Thoracic aorta (tissue), 2 donors: ENCODE measurements at places on chromosomes 16 and 17.
A peak's percentile ranks its signal among the peaks of the same experiment; 100 is the strongest.

DNA sequence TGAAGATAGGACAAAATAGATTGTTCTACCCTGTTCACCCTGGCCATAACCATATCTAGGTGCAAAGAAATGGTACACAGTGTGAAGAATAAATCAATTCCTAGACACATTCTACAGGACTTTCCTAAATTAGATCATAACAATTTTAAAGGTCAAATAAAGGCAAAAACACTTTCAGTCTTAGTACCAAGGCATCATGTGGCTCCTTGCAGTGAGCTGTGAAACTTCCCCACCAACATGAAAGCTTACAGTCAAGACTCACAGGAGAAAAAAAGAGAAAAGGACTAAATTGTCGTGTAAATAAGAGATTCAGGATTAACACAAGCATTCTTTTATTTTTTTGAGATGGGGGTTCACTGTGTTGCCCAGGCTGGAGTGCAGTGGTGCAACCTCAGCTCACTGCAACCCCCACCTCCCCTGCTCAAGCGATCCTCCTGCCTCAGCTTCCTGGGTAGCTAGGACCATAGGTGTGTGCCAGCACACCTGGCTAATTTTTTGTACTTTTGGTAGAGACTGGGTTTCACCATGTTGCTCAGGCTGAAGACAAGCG lies 14.2 kb downstream of the NSMCE1 start:
- H3K36me3 ChIP-seq = peaks cover 10% of the 10 kb centered on the region
- H3K27me3 ChIP-seq = no peaks in the 10 kb centered on the region
- DNase-seq = no peak
- H3K4me1 ChIP-seq = peaks cover 46% of the 10 kb centered on the region
- no peak overlapping the region for H3K4me3 ChIP-seq
- H3K27ac ChIP-seq = peak overlapping the region; percentile 66

DNA sequence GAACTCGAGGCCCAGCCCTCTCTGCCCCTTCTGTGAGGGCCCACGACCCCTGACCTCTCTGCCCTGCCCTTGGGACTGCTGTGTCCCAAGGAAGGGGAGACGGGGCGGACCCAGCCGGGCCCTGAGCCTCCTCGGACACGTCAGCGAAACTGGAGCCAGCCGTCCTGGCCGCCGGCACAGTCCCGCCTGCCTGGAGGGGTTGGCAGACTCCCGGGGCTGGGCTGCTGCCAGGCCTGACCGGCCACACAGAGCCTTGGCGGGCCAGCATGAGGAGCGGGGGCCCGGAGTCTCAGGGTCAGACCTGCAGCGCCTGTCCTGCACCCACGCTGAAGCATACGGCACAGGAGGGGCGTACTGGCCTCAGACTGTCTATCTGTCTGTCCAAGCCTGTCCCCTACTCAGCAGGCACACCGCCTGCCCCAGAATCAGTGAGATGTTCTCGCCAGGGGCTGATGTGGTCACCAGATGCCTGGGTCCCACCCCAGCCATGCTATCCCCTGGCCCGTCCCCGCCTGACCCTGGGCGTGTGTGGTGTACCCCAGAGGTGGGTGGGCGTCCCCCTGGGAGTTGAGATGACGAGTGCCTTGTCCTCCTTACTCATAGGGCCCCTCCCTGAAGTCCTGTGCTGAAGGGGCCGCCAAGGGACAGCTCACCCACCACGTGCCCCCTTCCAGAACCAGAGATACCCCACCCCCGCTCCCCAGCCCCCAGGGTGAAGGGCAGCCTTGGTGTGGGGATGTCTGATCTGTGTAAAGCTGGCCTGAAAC lies 4.7 kb downstream of the VASN start:
- no peaks in the 10 kb centered on the region for H3K27me3 ChIP-seq
- peak overlapping the region; percentile 85 for H3K4me3 ChIP-seq
- peak overlapping the region; percentile 99 for H3K27ac ChIP-seq
- H3K36me3 ChIP-seq = peaks cover 8% of the 10 kb centered on the region

GRCh38 chr16:65453646-65454045 lies 331.8 kb upstream of the CDH11 start:
- H3K4me3 ChIP-seq = no peak overlapping the region
- no peak for DNase-seq
- H3K36me3 ChIP-seq = no peaks in the 10 kb centered on the region

- H3K4me3 ChIP-seq = no peak overlapping the region
- H3K27ac ChIP-seq = no peak overlapping the region
- no peak for DNase-seq
These were observed 91.5 kb downstream of the NPIPB11 start for GRCh38 chr16:29315046-29315445.

- H3K36me3 ChIP-seq = peaks cover 24% of the 10 kb centered on the region
- H3K4me3 ChIP-seq = no peak overlapping the region
- no peaks in the 10 kb centered on the region for H3K27me3 ChIP-seq
- H3K4me1 ChIP-seq = peaks cover 1% of the 10 kb centered on the region
- no peak overlapping the region for H3K27ac ChIP-seq
These were observed 7.8 kb upstream of the RNASEK start for GRCh38 chr17:7004398-7005253.

GRCh38 chr17:79845601-79845949 lies 6.3 kb upstream of the CBX4 start:
- no peak overlapping the region for H3K4me3 ChIP-seq
- DNase-seq = no peak
- H3K4me1 ChIP-seq = peaks cover 26% of the 10 kb centered on the region
- peaks cover 25% of the 10 kb centered on the region for H3K27me3 ChIP-seq
- H3K36me3 ChIP-seq = no peaks in the 10 kb centered on the region
- no peak overlapping the region for H3K27ac ChIP-seq

- no peak for DNase-seq
- H3K36me3 ChIP-seq = no peaks in the 10 kb centered on the region
- no peaks in the 10 kb centered on the region for H3K4me1 ChIP-seq
- no peaks in the 10 kb centered on the region for H3K27me3 ChIP-seq
- H3K27ac ChIP-seq = no peak overlapping the region
- no peak overlapping the region for H3K4me3 ChIP-seq
These were observed 218.7 kb downstream of the XYLT1 start for GRCh38 chr16:17252064-17252463.

GRCh38 chr17:66412857-66413558 lies 110.6 kb downstream of the PRKCA start:
- no peaks in the 10 kb centered on the region for H3K27me3 ChIP-seq
- no peaks in the 10 kb centered on the region for H3K36me3 ChIP-seq
- H3K27ac ChIP-seq = no peak overlapping the region
- DNase-seq = no peak
- H3K4me1 ChIP-seq = no peaks in the 10 kb centered on the region

DNA sequence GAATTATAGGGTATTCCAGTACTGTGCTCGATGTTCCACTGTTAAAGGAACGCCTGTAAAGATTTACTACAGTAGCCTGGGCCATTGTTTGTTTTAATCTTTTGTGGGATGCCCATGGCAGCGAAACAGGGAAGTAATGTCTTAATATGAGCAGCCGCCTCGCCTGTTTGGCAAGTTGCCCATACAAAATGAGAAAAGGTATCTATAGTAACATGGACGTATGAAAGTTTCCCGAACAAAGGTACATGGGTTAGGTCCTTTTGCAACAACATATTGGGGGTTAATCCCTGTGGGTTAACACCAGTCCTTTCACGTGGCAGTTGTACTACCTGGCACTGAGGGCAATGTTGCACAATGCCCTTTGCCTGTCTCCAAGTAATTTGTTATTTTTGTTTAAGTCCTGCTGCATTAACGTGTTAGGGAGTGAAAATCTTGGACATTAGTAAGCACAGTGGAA lies 21.1 kb upstream of the TMC5 start:
- H3K4me3 ChIP-seq = no peak overlapping the region
- H3K27ac ChIP-seq = no peak overlapping the region
- no peak for DNase-seq

GRCh38 chr17:50048146-50048720 lies 7.7 kb upstream of the ITGA3 start:
- H3K27ac ChIP-seq = no peak overlapping the region
- H3K36me3 ChIP-seq = no peaks in the 10 kb centered on the region
- DNase-seq = no peak
- no peak overlapping the region for H3K4me3 ChIP-seq
- no peaks in the 10 kb centered on the region for H3K27me3 ChIP-seq

DNA sequence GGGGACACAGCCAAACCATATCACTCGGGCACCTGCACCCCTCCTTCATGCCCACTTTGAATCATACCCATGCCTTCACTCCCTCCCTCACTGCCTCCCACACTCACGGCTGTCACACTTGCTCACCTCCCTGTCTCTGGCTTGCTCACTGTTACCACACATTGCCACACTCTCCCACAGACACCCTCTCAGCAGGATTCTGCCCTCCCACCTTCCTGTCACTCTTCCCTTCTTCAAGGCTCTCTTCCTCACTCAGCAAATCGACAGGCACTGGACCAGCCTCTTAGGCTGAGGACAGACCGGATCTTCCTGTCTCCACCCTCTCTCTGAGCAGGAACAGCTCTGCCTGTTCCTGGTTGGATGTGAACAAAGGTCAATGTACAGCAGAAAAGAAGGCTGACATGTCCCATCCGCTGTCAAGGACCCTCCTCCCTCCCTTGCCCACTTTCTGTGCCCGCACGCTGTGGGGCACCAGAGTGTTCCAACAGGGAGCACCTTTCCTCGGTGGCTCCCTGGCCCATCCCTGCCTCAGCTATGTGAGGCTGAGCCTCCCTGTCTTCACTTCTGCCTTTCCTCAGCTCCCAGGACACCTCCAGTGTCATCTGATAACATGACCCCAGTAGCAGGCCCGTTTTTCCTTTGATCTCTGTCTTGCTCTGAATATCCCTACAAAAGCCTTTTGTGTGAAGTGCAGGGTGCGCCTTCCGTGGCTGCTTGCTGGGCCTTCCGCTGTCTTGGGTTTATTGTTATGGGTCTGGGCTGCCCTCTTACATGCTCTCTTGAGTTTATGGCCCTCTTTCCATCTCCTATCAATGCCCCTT lies 47.0 kb downstream of the CCDC182 start:
- no peak overlapping the region for H3K4me3 ChIP-seq
- no peak for DNase-seq
- H3K27me3 ChIP-seq = no peaks in the 10 kb centered on the region
- no peaks in the 10 kb centered on the region for H3K36me3 ChIP-seq

DNA sequence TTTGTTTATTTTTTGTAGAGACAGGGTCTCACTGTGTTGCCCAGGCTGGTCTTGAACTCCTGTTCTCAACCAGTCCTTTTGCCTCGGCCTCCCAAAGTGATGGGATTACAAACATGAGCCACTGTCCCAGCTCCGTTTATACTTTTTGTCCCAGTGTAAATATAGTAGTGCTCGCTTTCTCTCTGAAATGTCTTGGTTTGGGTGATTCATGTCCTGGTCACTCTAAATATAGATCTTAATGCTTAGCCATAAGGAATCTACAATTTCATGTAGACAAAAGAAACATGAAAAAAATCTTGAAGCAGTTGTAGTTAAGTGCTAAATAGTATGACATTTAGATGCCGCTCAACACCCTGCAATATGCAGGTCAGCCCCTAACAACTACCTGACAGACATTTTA lies 126.9 kb downstream of the KATNIP start:
- no peaks in the 10 kb centered on the region for H3K27me3 ChIP-seq
- H3K4me1 ChIP-seq = no peaks in the 10 kb centered on the region
- H3K27ac ChIP-seq = no peak overlapping the region

GRCh38 chr17:42182927-42183734 lies 2.1 kb downstream of the HCRT start:
- peaks cover 12% of the 10 kb centered on the region for H3K27me3 ChIP-seq
- H3K27ac ChIP-seq = peak overlapping the region; percentile 29
- peak overlapping the region; percentile 69 for H3K4me3 ChIP-seq
- no peak for DNase-seq

GRCh38 chr16:57366544-57367040 lies 5.7 kb upstream of the CX3CL1 start:
- H3K27me3 ChIP-seq = no peaks in the 10 kb centered on the region
- H3K4me1 ChIP-seq = peaks cover 5% of the 10 kb centered on the region
- H3K4me3 ChIP-seq = no peak overlapping the region
- no peaks in the 10 kb centered on the region for H3K36me3 ChIP-seq
- H3K27ac ChIP-seq = no peak overlapping the region

DNA sequence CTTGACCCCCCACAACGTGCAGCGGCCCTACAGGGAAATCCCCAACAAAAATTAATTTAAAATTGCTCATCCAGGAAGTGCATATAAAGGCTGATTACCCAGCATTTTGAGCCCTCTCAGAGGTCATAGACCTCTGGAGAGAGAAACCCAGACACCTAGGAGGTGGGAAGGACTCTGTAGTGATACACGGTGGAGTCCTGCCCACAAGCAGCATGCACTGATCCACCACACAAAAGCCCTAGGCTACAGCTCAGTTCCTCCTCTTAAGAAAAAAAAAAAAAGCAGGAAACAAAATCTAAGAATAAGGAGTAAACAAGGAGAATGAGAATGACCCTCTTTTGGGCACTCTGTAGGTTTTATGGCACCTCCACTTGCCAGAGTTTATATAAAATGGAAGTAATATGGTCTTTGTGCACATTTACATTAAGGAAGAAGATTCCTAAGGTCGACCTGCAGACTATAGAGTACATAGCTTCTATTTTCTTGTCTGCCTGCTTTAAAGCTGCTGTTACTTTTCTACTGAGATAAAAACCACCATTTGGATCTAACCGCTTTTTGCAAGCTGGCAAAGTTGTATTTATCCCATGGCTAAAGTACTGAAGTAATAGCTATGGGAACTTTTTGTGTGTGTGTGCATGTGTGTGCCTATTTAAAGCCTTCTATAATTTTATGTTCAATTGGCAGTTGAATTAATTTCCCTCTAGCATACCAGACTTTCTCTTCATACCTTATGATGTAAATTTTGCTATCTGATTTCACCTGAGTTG lies 46.9 kb downstream of the ACSM1 start:
- no peak overlapping the region for H3K27ac ChIP-seq
- no peaks in the 10 kb centered on the region for H3K36me3 ChIP-seq
- no peak overlapping the region for H3K4me3 ChIP-seq
- no peaks in the 10 kb centered on the region for H3K27me3 ChIP-seq
- no peak for DNase-seq
- peaks cover 6% of the 10 kb centered on the region for H3K4me1 ChIP-seq

GRCh38 chr16:17964196-17964595 lies 372.3 kb downstream of the NPIPA8 start:
- no peak overlapping the region for H3K27ac ChIP-seq
- H3K4me3 ChIP-seq = no peak overlapping the region
- no peaks in the 10 kb centered on the region for H3K27me3 ChIP-seq

- H3K4me3 ChIP-seq = no peak overlapping the region
- H3K27ac ChIP-seq = no peak overlapping the region
- no peak for DNase-seq
- no peaks in the 10 kb centered on the region for H3K4me1 ChIP-seq
- H3K36me3 ChIP-seq = no peaks in the 10 kb centered on the region
- H3K27me3 ChIP-seq = no peaks in the 10 kb centered on the region
These were observed 118.6 kb downstream of the PRKCA start for GRCh38 chr17:66420961-66421371.

GRCh38 chr17:7862692-7863437 lies 5.1 kb downstream of the CYB5D1 start:
- H3K4me1 ChIP-seq = peaks cover 6% of the 10 kb centered on the region
- no peak overlapping the region for H3K27ac ChIP-seq
- H3K36me3 ChIP-seq = peaks cover 5% of the 10 kb centered on the region
- no peaks in the 10 kb centered on the region for H3K27me3 ChIP-seq

GRCh38 chr16:1613211-1613622 lies 1.1 kb downstream of the CRAMP1 start:
- H3K4me3 ChIP-seq = peak overlapping the region; percentile 93
- peak overlapping the region; percentile 63 for H3K27ac ChIP-seq
- DNase-seq = no peak
- H3K36me3 ChIP-seq = no peaks in the 10 kb centered on the region
- H3K27me3 ChIP-seq = no peaks in the 10 kb centered on the region

- H3K4me1 ChIP-seq = peaks cover 13% of the 10 kb centered on the region
- H3K4me3 ChIP-seq = no peak overlapping the region
- H3K27me3 ChIP-seq = no peaks in the 10 kb centered on the region
These were observed 64.5 kb downstream of the NUP88 start for GRCh38 chr17:5354886-5355415.

GRCh38 chr17:44807093-44807816 lies 22.8 kb downstream of the GJC1 start:
- H3K27me3 ChIP-seq = no peaks in the 10 kb centered on the region
- no peak for DNase-seq
- no peak overlapping the region for H3K27ac ChIP-seq
- peaks cover 9% of the 10 kb centered on the region for H3K36me3 ChIP-seq
